NCI-H187 (cell line): ENCODE measurements at places on chromosomes 11 and 22.

DNA sequence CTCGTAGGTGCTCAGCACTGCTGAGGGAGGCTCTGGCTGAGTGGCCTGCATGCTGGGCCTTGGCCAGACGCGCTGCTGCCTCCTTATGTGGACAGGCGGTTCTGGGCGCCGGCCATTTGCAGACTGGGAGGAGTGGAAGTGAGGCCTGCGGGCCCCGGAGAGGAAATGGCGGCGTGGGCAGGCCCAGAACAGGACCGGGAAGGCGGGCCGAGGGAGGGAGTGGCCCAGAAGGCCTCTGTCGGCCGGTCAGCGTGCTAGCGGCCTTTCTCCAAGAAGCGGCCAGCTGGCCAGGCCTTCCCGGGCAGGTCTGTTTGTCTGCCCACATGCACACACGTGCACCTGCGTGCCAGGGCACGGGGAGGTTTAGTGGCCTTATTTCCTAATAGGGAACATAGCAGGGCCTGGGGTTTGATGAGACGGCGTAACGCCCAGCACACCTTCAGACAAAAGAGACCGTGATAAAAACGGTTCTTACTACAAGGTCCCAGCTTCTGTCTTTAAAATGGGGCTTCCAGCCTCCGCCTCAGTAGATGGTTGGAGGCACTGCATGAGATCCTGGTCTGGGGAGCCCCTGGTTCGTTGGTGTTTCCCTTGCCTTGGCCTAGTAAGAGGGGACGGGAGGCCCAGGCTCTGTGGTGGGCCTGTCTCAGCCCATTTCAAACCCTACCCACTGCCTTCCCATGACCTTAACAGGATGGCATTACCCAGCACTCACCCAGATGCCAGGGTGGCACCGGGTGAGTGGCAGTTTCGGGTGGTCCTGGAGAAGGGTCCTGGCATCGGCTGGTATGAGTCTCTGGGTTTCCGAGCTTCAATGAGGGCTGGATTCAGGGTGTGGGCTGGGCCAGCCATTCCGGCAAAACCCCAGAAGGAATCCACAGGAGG, 65.1 kb upstream of the PPARA start:
- DNase-seq = no peak

- peak; percentile 69 for DNase-seq
Observed at GRCh38 chr11:111307472-111308108, 9.2 kb downstream of the POU2AF3 start.

- DNase-seq = no peak
Observed at GRCh38 chr11:47099214-47099917, 77.3 kb downstream of the ARFGAP2 start.

DNA sequence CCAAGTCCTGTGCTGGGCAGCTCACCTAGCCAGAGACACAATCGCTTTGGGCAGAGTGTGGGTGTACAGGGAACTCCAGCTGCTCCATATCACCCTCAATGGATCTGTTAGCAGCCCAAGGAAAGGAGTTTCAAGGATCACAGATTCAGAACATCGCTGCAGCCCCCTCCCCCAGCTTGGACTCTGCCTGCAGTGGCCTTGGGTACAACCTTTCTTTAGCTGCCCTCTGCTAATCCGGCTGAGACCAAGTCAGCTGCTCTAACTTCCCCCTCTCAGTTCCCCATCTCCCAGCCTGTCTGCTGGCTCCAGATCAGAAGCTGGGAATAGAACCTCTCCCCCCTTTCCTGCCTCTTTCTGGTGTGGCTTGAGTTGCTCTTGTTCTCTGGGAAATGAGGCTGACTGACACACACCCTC, 1.3 kb downstream of the TMEM86A start:
- no peak for DNase-seq

GRCh38 chr22:31681349-31682345, 19.6 kb upstream of the PISD start:
- DNase-seq = no peak

- DNase-seq = no peak
Observed at GRCh38 chr22:39384750-39385480, 14.7 kb upstream of the TAB1 start.

GRCh38 chr22:43036282-43036829, 21.4 kb upstream of the PACSIN2 start:
- no peak for DNase-seq

DNA sequence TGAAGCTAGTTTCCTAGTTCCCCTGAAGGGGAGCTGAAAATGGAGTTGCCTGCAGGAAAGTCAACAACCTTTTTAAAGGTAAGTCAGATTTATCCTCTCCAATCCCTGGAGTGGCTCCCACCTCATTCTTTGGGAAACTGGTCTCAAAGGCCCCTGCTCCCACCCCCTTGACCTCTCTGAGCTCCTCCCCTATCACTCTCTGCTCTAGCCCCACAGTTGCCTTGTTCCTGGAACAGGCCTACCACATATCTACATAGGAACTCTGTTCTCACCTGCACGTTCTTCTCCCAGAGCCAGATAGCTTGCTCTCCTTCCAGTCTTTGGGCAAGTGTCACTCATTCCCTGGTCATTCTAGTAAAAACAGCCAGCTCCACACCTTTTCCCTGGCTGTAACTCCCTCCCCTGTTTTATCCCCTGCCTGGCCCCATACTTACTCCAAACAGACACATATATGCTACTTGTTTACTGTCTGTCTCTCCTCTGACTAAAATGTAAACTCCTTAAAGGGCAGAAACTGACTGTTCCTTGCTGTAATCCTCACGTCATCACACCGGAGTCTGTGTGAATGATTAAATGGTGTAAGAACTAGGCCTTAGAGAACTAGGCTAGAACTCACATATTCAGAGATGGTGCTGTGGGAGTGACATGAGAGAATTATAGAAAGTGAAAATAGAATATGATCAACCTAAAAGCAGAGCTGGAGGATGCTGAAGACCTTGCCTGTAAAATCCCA, 53.3 kb downstream of the TCF20 start:
- DNase-seq = no peak

- no peak for DNase-seq
Observed at GRCh38 chr11:105220121-105220520, 80.6 kb upstream of the CARD18 start.

- no peak for DNase-seq
Observed at GRCh38 chr11:61912530-61912898, 4.9 kb downstream of the RAB3IL1 start.

DNA sequence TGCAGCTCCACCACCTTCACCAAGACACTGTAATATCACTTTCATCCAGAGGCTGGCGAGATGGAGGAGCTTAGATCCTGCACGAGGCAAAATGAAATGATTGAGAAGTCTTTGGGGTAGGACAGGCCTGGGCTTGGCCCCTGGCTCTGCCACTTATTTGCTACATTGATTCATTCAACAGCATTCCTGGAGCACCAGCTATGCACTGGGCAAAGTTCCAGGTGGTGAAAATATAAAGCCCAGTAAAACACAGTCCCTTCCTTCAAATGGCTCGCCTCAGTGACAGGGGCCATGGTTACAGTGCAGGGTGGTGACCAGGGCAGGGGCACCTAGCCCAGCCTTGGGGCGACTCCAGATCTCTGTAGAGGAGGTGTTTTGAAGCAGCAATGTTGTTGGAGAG, 19.7 kb downstream of the ALX4 start:
- DNase-seq = no peak

DNA sequence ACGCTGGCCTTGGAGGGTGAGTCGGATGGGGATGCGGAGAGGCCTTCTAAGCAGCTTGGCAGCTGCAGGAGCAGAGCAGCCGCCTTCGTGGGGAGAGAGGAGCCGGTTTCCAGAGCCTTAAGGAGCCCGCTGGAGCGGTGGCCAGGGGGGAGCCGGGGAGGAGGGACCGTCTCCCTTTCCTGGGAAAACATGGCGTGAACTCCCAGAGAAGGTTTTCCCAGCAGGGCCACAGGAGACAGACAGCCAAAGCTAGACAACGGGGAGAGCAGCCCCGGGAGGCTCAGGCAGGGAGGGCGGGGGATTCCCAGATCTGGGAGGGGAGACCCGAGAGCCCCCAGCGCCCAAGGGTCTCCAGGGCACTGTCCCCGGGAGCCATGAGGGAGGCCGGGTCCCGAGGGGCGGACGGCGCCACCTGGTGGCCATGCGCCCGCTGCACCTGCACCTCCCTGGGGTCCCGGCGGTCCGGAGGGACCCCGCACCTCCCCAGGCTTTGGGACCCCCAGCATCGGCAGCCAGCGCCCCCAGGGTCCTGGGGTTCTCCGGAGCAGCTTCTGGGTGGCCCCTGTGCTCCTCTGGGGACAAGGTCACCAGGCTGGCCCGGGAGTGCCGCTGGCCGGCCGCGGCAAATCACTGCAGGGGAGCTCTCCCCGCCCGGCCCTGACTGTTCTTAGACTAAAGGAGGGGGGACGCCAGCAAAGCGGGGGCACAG, 2.4 kb upstream of the SYT8 start:
- no peak for DNase-seq

DNA sequence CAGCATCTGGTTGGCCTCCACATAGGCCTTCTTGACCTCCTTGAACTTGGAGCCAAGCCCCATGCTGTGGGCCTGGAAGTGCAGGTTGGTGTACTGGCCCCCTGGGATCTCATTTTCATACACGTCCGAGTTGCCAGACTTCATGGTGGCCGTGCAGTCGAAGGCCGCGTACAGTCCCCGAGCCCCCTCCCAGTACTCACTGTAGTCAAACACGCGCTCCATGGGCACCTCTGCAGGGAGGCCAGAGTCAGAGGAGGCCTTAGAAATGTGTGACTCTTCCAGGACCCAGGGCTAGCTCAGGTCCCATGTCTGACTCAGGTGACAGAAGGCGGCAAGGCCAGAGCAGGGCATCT, 6.7 kb upstream of the LRFN4 start:
- DNase-seq = no peak

GRCh38 chr11:13012056-13012661, 3.0 kb downstream of the RASSF10 start:
- DNase-seq = no peak

GRCh38 chr11:76090174-76090573, 116.1 kb downstream of the WNT11 start:
- no peak for DNase-seq
